Left colon (tissue), 2 donors: ENCODE measurements at places on chromosomes 2 and 18. TPM values are rescaled to one million over a fixed set of nuclear protein-coding genes. Genes with fewer than 3 reads are reported as not detected.

NYAP2 gene
- total RNA-seq, result not detected

SLC9A4 gene
- total RNA-seq, result 0.09 TPM

DPP10 gene
- 6.1 TPM for total RNA-seq

HES6 gene
- total RNA-seq, result 32.0 TPM

RAD51AP2 gene
- not detected for total RNA-seq

CYP27C1 gene
- total RNA-seq, result 0.12 TPM

ARHGEF4 gene
- total RNA-seq, result 1.1 TPM

YIPF4 gene
- total RNA-seq, result 63.5 TPM

RPS27A gene
- total RNA-seq, result 656 TPM

ALK gene
- 0.06 TPM for total RNA-seq

SMCHD1 gene
- total RNA-seq, result 62.0 TPM

ASB18 gene
- not detected for total RNA-seq

IL1F10 gene
- not detected for total RNA-seq

NEUROD1 gene
- 2.2 TPM for total RNA-seq

HTRA2 gene
- 23.0 TPM for total RNA-seq

CHAC2 gene
- 3.7 TPM for total RNA-seq

BCL11A gene
- 28.9 TPM for total RNA-seq

EVA1A gene
- 0.87 TPM for total RNA-seq

ALPI gene
- total RNA-seq, result 15.9 TPM

TNFRSF11A gene
- 56.2 TPM for total RNA-seq

AOX1 gene
- 8.7 TPM for total RNA-seq

TEX51 gene
- total RNA-seq, result not detected

ALPP gene
- total RNA-seq, result not detected

SNORC gene
- 35.0 TPM for total RNA-seq

MYCN gene
- total RNA-seq, result 2.3 TPM

HJURP gene
- 1.7 TPM for total RNA-seq

DSC3 gene
- 0.34 TPM for total RNA-seq

KHK gene
- total RNA-seq, result 13.4 TPM
